ENCODE measurements at places on chromosomes 6 and 20. TPM values are rescaled to one million over a fixed set of nuclear protein-coding genes. Genes with fewer than 3 reads are reported as not detected.

- DNase-seq, result no peak
These were observed 750.2 kb downstream of the HDGFL1 start for GRCh38 chr6:23319582-23319981.

- DNase-seq, result peak; percentile 30
These were observed 80.8 kb downstream of the RCAN2 start for GRCh38 chr6:46410334-46410953.

GRCh38 chr6:127547215-127547614 is 28.1 kb upstream of the MTCL3 start:
- no peak for DNase-seq

DNA sequence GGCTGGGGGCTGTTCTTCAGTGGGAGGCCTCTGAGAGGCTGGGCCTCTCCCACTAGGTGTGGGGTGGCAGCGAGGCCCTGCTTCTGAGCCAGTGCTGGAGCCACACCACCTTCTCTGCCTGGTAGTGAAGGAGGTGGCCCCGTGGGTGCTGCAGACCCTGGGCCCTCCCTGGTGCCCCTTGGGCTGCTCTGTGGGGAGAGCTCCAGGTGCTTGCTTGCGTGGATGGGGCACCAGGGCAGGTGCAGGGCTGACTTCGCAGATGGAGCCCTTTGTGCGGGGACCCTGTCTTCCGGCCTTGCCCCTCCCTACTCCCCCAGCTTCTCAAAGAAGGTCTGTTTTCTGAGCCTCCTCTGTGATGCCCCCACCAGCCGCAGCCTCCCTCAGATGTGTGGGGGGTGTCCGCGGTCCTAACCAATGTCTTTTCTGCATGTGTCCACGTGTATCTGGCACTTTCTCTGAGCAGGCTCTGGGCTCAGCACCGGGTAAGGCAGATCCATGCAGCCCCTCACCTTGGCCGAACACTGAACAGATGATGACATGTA is 17.2 kb upstream of the MYT1 start:
- DNase-seq, result no peak

- DNase-seq, result peak; percentile 96
These were observed 590 bp downstream of the HIVEP2 start for GRCh38 chr6:142944124-142945048.

DNA sequence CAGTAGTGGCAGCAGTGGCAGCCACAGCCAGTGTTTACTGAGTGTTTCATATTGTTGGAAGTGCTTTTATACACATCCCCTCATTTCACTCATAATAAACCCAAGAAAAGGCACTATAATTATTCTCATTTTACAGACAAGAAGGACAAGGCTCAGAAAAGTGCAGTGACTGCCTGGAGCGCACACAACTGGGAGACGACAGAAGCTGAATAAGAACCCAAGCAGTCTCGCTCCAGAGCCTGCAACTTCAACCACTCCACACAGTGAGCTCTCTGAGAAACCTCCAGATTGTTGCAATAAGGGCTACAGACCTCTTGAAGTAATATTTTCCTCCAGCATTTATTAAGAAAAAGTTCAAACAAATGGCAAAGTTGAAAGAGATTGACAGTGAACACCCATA is 76.9 kb downstream of the PLCG1 start:
- no peak for DNase-seq

- peak; percentile 70 for DNase-seq
These were observed at the start of gene HFE for GRCh38 chr6:26087284-26088115. TSS of gene HFE (plus strand) at chr6:26087429. CDS start at chr6:26087441, 12 bp downstream.

The NRM gene
- total RNA-seq, result 18.6 TPM

The CST4 gene
- not detected for total RNA-seq

DNA sequence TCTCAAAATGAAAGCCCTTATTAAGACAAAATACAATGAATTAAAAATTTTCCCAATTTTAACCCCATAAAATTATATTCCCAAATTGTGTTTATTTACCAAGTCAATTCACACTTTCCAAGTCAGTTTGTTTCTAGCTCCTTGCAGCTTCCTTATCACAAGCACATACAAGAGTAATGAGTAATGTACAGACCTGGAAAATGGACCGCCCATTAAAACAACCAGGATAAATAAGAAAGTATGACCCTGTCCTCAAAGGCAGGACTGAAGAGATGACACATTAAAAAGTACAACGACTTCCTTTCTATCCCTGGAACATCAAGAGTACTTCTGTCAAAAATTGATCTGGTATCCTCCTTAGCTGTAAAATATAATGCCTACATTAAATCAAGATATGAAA is 47.1 kb upstream of the TMX4 start:
- DNase-seq, result no peak

The OR2H1 gene
- total RNA-seq, result not detected

DNA sequence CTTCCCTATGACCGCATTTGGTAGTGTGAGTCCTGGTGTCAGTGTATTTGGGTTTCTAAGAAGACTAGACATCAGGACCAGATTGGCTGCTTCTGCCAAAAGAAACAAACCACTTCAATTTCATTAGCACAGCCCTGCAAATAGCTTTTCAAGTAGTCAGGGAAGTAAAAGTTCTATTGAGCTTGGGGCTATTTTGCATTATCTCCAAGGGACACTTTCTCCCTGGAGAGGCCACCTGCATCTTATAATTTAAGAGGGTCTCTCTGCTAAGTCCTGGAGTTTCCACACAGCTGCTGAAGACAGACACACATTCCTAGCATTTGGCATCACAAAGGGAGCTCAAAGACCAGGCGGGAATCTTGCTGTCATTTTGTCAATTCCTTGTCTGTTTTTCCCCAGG is 141.2 kb downstream of the BMP2 start:
- no peak for DNase-seq

DNA sequence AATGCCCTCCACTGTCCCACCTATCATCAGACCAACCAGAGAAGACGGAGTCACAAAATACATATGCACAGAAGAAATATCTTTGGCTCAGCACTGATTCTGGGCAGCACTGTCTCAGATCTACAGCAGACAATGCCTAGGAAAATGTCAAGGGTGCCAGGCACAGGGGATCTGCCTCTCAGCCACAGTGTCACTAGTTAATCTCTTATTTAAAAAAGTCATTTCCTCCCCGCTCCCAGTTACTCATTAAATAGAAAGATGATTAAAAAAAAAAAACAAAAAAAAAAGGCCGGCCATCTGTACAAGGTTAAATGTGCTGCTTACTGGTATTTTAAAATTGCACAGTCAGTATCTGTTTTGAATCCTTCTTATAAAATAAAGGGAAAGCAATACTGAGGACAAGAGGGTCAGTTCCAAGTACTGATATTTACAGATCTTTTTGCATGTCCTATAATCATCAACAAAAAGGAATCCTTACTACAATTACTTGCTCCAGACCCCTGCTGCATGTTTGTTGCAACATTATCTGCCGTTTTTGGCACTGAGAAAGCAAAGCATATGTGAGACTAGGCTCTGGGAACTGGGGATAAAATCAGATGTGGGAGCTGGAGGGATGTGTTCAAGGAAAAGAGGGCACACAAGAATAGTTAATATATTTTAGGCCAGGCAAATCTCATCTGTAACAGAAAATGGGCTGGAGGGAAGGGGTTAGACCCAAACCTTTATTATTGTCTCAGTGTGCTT is 299.3 kb downstream of the KIF16B start:
- no peak for DNase-seq

DNA sequence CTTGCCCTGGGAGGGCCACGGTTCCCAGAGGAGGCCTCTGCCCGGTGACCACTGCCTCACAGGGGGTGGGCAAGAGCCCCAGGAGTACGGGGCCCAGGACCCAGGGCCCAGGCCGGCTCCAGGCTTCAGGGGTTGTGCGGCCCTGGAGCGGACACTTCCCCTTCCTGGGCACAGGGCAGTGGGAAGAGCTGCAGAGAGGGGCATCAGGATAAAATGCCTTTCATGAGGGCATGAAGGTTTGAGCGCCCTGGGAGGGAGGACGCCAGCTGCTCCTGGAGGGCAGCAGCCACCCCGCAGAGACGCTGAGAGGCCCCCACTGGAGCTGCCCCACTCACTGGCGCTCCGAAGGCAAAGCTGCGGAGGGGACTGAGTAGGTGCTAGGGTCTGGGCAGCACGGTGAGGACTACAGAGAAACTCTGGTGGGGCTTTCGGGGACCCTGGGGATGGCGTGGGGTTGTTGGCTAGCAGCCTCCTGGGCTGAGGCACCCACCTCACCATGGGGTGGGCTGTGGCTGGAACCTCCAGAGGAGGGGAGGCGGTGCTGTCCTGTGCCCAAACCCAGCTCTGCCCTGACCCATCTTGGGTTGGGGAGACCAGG is 10.4 kb downstream of the LAMA5 start:
- DNase-seq, result no peak

The HLA-DRA gene
- 148 TPM for total RNA-seq

DNA sequence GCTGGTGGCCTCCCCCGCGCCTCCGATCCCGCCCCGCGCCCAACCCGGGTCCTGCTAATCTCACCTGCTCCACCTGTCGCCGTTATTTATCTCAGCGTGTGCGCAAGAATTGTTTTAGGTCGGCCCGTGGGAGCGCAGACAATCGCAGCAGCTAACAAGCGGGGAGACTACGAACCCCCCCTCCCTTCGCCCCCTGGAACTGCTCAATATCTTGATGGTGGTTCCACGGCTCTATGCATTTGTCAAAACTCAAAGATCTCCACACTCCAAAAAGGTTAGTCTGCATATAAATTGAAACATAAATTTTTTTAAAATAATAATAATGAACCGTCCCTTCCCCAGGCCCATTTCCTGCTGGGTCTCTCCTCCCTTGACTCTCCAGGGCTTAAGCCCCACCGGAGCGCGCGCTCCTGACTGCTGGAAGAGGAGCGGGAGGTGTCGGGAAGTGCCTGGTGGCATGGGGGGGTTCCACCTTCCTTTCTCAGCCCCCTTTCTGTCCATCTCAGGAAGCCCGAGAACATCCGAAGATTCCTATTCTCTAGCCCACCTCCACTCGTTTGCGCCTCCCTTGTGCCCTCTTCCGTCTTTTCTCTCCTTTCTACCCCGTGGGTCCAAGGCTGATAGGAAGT is 1.6 kb upstream of the MDGA1 start:
- no peak for DNase-seq

GRCh38 chr6:31734821-31735406 is 1.4 kb downstream of the CLIC1 start:
- DNase-seq, result peak; percentile 57

- no peak for DNase-seq
These were observed 92.1 kb upstream of the FAM184A start for GRCh38 chr6:119170447-119171087.

DNA sequence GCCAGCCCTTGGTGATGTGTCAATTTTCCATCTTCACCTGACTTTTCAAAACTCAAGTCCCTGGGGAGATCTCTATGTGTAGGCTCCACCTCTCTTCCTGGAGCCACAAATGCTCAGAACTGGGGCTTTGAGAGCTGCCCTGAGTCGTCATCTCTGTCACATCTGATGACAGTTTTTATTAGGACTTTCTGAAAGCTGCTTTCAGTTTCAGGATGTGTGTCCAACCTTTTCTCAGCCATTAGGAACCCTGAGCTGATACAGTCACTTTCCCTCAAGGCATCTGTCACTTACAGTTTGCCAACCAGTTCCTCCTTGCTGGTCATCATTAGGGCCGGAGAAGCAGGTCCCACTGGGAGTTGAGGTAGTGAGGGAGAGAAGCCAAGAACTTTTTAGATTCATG is 365.9 kb upstream of the CHD6 start:
- DNase-seq, result no peak

DNA sequence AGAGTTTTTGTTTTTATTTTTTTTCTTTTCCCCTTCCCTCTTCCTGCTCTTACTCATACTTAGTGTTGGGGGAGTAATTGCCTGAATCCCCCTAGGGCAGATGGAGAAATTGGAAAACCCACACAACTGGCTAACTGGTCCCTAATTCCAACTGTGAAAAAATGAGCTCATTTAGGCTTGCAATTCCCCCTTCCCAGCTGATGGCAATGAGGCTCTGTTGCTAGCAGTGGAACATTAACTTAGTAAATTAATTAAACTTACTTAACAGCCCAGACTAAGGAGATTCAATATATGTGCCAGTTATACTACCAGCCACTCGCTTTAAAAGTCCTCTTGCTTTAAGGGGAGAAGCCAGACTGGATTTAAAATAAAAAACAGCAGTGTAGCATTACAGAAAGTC is 76.6 kb downstream of the PKHD1 start:
- no peak for DNase-seq

DNA sequence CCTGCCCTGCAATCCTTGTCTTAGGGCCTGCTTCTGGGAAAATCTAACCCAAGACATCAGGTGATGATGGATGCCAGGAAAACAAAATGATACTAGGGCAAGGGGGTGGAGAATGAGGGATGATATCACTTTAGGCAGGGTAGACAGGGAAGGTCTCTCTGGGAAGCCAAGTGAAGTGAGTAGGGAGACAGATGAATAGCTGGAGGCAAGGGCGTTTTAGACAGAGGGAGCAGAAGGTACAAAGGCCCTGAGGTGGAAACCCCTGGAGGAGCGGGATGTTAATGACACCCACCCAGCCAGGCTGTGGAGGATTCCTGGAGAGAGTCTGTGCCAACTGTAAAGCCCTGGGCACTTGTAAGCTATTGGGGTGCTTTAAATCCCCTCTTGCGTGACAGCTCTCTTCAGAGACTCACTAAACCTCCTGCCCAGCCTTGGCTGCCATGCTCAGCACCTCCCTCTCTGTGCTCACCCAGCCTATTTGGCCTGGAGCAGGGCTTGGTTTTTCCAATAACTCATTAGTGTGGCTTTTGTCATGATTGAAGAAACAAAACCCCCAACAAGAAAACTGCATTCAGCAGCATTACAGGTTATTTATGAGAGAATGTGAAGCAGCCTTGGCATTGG is 12.4 kb upstream of the MDGA1 start:
- DNase-seq, result no peak

DNA sequence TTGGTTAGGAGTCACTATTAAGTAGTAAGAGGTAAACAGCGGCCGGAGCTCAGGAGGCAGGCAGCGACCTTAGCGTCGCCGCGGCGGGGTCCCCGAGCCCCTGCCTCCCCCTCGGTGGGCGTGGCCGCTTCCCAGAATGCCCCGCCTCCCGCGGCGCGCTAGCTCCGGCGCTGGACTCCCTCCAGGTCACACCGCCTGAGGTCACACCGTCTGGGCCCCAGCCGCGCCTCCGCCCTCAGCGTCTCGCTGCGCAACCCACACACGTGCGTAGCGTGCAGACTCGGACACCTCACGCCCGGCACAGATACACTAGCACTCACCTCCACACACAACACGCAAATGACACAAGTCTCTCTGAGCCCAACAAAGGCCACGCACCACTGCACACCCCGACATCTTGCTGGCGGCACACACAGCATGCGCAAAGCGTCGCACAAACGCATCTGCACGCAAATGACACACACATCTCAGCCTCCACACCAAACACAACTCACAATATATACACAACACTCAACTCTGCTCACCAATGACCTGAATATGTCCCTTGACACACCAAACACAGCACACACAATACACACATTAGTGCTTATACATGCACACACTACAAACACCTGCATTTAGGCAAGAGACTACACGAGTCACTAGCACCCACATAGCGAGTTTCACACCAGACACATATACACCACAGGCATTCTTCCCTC is 17.6 kb upstream of the CDKN1A start:
- DNase-seq, result peak; percentile 83

Data from ovary (tissue), 10 donors.